ENCODE measurements at places on chromosomes 11 and 22.

DNA sequence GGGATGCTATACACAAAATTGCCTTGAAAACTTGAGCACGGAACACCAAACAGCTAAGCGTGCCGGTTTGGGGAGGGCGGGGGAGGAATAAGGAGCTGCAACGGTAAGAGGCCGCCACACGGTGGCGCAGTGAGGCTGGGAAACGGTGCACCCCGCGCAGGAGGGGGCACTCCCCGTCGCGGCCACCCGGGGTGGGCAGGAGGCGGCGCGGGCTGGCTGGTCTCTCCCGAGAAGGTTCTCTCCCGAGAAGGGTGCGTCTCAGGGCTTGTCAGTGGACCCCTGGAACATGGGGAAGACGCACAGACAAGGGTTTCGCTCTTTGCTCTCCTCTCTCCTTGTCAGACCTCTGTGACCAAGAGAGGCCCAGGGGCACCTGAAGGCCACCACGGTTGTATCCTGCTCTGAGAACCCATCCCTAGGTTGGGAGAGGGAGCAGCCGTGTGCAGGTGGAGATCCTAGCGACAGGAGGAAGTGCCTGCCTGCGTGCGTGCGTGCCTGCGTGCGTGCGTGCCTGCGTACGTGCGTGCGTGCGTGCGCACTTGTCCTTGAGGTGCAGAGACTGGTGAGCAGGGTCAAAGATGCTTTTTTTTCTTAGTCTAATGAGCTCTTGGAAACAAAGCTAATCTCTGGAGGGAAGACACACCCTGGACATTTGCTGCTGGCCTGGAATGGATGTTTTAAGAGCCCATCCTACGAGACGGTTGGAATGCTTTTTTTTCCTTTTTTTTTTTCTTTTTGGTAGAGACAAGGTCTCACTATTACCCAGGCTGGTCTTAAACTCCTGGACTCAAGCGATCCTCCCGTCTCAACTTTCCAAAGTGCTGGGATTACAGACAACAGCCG is 18.1 kb upstream of the JAM3 start:
- DNase-seq, result peak; percentile 96

GRCh38 chr11:16261836-16262644 is 94.3 kb downstream of the SOX6 start:
- DNase-seq, result no peak

DNA sequence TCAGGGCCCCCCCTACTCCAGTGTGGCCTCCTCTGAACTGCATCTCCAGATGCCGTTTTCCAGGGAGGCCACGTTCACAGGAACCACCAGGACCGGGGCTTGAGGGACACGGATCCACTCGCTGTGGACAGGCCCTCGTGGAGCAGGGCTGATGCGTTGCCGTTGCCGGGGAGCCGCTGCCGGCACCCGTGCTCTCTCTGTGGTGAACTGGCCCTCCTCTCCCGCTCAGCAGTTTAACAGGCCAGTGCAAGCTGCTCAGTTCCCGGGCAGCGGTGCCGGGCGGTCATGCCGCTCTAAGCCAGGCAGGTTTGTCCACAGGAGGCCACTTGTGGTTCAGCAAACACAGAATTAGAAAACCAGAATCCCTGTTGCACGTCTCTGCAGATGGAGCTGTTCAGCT is 301.6 kb downstream of the TBC1D22A start:
- no peak for DNase-seq

DNA sequence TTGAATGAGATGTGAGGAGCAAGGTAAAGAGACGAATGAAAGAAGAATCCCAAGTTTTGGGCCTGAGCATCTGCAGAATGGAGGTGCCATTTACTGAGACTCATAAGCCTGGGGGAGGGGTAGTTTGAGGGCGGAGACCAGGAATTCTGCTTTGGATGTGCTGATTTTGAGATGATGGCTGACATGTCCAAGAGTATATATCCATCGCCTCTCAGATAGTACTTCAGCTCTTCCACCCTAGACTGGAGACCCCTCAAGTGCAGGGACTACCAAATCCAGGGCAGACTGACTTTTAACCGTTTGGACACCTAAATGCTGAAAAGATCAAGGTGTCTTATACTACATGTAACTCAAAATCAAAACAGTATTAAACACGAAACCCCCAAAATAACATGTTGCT is 1.3 kb upstream of the SDF2L1 start:
- DNase-seq, result no peak

DNA sequence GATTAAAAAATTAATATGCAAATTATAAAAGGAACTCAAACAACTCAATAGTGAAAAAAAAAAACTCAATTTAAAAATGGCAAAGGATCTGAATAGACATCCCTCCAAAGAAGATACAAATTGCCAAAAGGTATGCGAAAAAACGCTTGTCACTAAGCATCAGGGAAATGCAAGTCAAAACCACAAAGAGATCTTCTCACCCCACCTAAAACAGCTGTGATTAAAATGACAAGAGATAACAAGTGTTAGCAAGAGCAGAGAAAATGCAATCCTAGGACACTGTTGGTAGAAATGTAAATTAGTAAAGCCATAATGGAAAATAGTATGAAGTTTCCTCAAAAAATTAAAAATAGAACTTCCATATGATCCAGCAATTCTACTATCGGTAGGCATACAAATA is 166.3 kb upstream of the ZC3H12C start:
- DNase-seq, result no peak

DNA sequence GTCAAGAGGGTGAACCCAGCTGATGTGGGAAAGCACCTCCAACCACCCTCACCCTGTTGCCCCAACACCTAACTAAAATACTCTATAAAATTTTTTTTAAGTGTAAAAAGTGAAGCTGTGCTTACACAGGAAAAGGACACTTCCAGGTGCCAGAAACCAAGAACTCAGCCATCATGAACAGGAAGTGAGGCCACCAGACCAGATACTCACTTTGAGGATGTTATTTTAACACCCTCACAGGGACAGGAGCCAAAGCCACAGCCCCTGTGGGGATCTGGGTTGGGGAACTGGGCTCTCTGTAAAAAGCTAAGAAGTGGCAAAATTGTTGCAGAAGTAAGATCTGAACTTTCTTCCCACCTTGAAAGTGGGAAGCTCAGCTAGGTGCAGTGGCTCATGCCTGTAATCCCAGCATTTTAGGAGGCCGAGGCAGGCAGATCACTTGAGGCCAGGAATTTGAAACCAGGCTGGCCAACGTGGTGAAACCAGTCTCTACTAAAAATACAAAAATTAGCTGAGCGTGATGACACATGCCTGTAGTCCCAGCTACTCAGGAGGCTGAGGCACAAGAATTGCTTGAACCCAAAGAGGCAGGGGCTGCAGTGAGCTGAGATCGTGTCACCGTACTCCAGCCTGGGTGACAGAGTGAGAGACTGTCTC is 3.8 kb downstream of the RSPH14 start:
- peak; percentile 21 for DNase-seq

DNA sequence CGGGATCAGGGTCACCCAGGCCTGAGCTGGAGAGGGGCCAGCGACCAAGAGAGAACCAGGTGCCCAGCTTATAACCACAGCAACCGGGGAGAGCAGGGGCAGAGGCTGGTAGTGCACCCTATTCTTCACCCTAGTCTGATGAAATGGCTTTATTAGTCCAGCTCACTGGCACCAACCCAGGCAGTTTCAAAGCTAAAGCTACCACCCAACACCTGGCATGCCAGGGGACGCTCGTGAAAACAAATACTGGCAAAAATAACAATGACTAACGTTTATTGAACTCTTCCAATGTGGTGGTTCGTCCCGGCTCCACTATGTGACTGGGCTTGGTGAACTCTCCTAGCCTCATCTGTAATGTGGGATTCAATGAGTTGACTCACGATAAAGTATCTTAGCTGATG is 30.6 kb downstream of the SCGB1A1 start:
- DNase-seq, result no peak

DNA sequence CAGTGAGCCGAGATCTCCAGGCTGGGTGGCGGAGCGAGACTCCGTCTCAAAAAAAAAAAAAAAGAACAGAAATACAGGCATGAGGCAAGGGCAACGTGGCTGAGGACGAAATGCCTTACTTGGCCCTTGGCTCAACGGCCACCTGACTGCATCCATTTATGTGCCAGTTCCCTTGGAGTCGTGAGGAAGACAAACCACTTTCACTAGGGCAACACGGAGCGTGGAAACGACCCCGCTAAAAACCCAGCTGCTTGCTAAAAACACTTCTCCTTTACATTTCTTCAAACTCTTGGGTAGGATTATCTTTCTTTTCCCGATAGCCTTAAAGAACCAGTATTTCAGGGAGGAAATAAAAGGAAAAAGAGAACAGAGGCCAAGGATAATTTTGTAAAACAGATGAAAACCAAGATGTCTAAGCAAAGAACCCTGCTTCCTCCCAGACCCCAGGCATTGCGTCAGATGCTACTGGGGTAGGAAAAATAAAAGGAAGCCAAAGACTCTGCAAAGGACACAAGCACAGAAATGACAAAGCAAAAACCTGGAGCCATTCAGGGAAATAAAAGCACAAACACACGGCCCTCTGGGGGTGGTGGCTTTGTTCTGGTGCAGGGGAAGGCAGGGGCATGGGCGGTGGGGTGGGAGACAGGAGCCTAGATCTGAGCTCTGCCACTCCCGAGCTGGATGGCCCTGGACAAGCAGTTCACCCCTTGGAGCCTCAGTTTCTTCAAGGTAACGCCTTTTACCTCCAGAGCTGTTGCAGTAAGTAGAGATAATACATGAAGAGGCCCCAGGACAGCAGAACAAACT is 37.0 kb downstream of the PC start:
- DNase-seq, result no peak

DNA sequence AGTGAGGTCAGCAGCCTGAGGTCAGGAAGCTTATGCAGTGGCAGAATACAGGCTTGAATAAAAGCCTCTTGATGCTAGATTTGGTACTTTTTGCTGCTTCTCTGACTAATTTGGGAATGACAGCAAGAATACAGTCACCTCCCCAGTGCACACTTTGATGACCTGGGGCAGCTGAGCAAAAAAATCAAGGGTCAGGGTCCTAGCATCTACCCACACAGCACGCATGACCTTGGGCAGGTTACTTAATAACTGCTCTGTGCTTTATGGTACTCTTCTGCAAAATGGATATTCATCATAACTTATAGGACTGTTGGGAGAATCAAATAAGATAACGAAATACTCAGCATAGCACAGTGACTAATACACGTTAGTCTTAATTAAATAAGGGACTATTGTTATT is 344.1 kb upstream of the SYN3 start:
- DNase-seq, result no peak

- DNase-seq, result no peak
Measured at GRCh38 chr11:953512-953911, 27.8 kb downstream of the AP2A2 start.

GRCh38 chr11:2534957-2535672 is 90.3 kb downstream of the KCNQ1 start:
- DNase-seq, result no peak

GRCh38 chr22:23698673-23699235 is 7.9 kb downstream of the RGL4 start:
- DNase-seq, result no peak

DNA sequence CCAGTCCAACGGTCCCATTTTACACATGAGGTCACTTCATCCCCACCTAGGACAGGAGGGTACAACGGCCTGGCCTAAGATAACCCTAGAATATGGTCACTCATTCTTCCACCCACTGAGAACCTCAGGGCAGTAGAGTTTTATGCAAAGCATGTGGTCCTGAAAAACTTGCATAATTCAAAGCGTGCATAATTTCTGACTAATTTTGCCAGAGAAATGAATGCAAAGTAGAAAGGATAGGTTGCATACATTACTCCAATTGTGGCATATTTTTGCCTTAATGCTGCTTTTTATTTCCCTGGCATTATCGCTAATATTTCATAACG is 32.5 kb upstream of the SLC35C1 start:
- no peak for DNase-seq
